ENCODE measurements at places on chromosomes 11 and 22. TPM values are rescaled to one million over a fixed set of nuclear protein-coding genes. Genes with fewer than 3 reads are reported as not detected.

The CWF19L2 gene
- polyA plus RNA-seq = 10.9 TPM

- DNase-seq = no peak
Observed at GRCh38 chr11:32960553-32961164, 55.0 kb upstream of the DEPDC7 start.

DNA sequence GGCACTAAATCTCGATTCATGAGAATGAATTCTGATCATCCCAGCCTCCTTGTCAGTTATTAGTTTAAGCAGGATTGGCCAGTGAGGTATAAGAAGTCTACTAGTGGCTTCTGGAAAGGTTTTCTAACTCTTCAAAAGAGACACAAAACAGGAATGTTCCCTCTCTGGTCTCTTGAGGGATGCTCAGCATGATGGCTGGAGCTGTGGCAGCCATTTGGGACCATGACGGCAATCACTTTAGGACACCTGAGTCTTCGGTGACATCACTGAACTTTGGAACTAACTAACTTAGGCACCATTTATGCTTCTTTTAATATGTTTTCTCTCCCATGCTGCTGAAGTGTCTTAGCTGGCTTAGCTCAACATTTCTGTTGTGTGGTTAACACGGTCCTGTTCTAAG is 20.2 kb upstream of the CRY2 start:
- no peak for DNase-seq

- no peak for DNase-seq
Observed at GRCh38 chr22:29937940-29938693, 55.1 kb downstream of the MTMR3 start.

The OR8A1 gene
- not detected for polyA plus RNA-seq

The DESI1 gene
- 8.1 TPM for polyA plus RNA-seq

- no peak for DNase-seq
Observed at GRCh38 chr11:77371646-77372045, 70.2 kb upstream of the GDPD4 start.

The USP2 gene
- 0.15 TPM for polyA plus RNA-seq

The HORMAD2 gene
- polyA plus RNA-seq = not detected

The MYBPC3 gene
- 0.49 TPM for polyA plus RNA-seq

The SCN2B gene
- polyA plus RNA-seq = 0.02 TPM

DNA sequence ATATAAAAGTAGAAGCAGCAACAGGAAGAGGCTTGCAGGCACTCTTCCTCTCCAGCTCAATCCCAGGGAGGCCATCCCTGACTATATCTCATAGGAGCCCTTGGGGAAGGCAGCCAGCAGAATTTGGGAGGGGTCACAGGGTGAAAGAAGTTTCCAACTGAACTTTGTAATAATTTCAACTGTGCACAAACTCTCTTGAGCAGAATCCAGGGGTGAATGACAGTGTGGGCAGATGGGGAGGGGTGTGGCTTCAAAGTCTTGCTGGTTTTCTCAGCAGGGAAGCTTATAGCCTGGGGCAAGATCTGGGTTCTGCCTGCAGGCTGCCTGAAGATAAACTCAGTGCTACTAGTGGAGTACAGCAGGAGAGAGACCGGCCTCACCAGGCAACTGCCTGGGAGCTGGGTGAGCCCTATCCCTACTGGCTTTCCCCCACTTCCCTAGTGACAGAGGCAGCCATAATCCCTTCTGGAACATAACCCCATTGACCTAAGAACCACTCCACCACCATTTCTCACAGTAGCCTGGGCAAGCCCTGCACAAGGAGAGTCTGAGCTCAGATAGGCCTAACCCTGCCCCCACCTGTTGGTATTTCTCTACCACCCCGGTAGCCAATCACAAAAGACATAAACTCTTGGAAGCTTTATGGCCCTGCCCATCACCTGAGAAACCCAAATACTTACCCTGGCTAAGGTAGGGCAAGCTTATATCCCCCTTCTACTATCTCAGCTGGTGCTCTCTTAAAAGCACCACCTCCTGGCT is 17.8 kb upstream of the TTC12 start:
- DNase-seq = no peak
